LHCN-M2 (cell line): ENCODE measurements at places on chromosomes 3 and 15. TPM values are rescaled to one million over a fixed set of nuclear protein-coding genes. Genes with fewer than 3 reads are reported as not detected.

- no peak for DNase-seq
These were observed 49.1 kb downstream of the FMN1 start for GRCh38 chr15:33145447-33145846.

Gene GPR171
- not detected in 2 replicates for total RNA-seq

Gene PAK6
- total RNA-seq, result under 0.01 TPM in 1 of 2 replicates, not detected in the other

Gene GATA2
- 0.17 and 0.90 TPM in 2 replicates for total RNA-seq
